Stimulated activated CD8-positive, alpha-beta memory T cell treated with anti-CD3 and anti-CD28 coated beads, Interleukin-2, amount 100 ng/mL, for 48 hours (primary cell): ENCODE measurements at places on chromosomes 3 and 15.

- DNase-seq, result no peak
Measured at GRCh38 chr3:112354642-112355306, 21.8 kb downstream of the CD200 start.

- DNase-seq, result no peak
Measured at GRCh38 chr15:89399238-89400115, 64.9 kb upstream of the POLG start.

DNA sequence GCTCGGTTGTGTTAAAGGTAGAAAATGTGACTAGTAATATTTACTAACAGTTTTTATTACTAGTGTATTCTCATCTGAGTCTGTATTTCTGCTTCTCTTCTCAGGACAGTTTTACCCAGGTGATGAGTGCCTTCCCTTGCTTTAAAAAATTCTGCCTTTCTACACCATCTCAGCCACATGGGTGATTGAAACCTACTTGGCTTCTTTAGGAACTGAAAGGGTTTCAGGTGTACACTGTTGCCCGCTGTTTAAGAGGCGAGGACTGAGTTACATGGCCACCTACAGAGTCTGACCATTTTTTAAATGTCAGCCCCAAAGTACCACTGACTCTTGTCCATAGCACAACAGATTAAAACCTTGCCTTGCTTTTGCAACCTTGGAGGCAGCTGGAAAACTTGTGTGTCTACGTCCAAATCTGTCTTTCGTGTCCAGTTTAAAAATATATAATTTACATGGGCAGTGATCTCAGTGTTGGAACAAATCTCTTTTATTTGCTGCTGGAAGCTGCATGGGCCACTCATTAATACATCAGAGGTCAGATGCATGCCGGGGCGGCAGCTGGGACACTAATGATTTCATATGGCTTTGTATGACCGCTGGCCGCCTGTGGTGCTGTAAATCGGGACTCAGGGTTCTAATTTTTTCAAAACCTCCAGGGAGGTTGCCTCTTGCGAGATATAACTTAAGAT lies 44.6 kb downstream of the TRIM71 start:
- DNase-seq, result no peak

GRCh38 chr15:92149029-92149428 lies 244.7 kb upstream of the ST8SIA2 start:
- DNase-seq, result no peak

DNA sequence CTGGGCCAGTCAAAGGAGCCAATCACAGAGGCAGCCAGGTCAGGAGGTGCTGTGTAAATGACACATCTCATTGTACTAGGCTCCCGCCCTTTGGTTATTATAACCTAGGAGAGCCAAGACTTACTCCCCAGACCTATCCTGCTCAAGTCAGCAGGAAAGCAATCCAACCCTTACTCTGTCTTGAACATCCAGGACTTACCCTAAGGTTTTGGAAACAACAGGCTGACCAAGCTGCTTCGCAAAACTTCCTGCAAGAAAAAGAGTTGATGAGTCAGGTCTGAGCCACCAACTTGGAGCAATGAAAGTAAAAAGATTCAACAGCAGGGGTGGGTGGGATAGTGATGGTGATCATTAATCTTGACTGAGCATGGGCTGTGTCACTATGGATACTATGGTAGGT lies 144.4 kb downstream of the MYLK start:
- DNase-seq, result no peak

GRCh38 chr15:63371297-63371918 lies 10.2 kb downstream of the CA12 start:
- DNase-seq, result no peak

DNA sequence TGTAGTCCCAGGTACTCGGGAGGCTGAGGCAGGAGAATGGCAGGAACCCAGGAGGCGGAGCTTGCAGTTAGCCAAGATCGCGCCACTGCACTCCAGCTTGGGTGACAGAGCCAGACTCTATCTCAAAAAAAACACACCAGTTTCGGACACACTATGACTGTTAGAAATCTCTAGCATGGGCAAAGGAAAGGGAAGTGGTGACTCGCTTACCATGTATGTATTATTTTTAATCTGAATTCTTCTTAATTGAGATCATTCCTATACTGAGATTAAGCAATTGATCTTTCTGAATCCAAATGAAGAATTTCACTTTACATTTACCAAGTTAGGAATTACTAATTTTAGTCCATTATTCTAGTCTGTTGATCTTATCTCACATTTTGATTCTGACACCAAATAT lies 459.2 kb upstream of the ALCAM start:
- no peak for DNase-seq

- DNase-seq, result no peak
Measured at GRCh38 chr15:44588541-44588940, 51.6 kb downstream of the EIF3J start.

DNA sequence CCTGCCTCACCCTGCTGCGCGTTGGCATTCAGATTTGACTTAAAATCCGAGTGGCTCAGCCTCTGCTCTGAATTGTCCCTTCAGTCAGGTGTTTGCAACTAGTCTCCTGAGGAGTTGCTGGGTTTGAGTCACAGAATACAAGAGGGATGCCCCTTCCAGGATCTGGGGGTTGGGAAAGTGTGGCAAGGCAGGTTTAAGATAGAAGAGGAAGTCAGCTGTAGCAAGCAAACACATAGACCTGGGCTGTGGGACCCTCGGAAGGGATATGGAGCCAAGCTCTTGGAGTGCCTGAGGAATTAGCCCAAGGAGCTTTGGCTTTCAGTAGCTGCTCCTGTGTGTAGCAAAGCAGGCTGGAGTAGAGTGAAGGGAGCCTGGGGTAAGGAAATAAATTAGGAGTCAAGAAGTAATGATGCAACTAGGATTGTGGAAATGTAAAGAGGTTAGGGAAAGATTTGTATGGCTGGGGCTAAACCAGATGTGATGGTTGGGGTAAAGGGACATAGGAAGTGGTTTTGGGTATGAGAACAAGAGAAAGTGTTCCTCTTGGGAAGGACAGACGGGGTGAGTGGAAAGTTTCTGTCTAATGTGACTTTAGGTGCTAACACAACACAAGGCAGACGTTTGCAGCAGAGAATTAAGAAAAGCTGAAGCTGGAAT lies 41.2 kb downstream of the RAB7A start:
- no peak for DNase-seq

GRCh38 chr15:57384024-57384423 lies 7.7 kb downstream of the CGNL1 start:
- no peak for DNase-seq

DNA sequence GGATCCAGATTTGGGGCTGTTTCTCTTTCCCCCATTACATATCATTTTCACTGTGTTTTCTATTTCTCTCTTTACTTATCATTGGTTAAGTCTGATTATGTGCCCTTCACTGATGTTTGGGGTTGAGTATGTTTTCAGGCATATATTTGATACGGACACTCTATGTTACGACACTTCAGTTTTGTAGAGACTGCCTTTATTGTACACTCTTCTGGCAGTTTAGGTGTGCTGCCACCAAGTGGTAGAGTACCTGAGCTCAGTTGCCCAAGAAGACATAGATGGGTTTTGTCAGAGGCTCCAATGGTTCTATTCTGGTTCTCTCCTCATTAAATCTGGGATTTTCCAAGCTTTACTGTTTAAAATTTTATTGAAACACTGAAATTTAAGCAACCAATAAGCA lies 255.0 kb upstream of the ROPN1 start:
- DNase-seq, result no peak

DNA sequence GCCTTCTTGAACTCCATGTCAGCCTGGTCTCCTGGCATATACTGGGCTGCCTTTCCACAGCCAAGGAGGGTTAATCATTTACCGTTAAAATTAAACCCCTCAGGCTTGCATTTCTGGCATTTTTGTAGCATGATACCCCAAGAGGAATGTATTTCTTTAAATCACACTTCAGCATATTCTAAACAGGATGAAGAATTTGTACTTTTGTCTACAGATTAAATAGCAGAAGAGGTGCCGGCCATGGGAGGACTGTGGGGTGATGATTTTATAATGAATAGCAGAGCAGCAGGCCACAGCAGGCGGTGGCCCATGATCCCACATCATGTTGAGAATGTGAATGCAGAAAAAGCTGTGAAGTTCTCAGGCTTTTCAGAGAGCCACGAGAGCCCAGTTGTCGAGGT lies 90.2 kb downstream of the ARNT2 start:
- DNase-seq, result no peak

DNA sequence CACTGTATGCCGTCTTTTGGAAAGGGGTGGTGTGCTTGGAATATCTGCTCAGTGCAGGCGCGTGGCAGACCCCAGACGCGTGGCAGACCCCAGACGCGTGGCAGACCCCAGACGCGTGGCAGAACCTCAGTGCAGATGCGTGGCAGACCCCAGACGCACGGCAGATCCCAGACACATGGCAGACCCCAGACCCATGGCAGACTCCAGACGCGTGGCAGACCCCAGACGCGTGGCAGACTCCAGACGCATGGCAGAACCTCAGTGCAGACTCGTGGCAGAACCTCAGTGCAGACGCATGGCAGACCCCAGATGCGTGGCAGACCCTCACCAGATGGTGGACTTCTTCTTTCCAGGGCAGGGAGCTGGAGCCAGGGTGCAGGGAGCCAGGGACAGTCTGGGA lies 637 bp upstream of the MUC4 start:
- DNase-seq, result no peak

- DNase-seq, result no peak
Measured at GRCh38 chr3:195259154-195259474, 11.8 kb downstream of the XXYLT1 start.

GRCh38 chr3:100402256-100402655 lies 917 bp downstream of the LNP1 start:
- DNase-seq, result no peak

DNA sequence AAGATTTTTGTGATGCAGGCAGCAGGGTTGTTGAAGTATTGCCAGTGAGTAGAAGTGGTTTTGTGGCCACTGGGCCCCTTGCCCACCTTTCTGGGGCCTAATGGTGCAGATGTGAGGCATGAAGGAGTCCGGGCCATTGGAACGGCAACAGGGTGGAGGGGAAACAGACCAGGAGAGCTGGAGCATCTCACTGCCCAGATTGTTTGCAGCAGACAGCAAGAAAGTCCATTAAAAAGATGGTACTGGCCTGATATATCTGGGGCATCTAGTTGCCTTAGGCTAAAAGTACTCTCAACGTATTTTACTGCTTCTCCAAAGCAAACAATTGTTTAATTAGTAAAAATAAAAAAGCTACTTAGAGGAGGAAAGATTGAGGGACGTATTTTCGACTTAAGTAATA lies 298.4 kb downstream of the SATB1 start:
- no peak for DNase-seq

DNA sequence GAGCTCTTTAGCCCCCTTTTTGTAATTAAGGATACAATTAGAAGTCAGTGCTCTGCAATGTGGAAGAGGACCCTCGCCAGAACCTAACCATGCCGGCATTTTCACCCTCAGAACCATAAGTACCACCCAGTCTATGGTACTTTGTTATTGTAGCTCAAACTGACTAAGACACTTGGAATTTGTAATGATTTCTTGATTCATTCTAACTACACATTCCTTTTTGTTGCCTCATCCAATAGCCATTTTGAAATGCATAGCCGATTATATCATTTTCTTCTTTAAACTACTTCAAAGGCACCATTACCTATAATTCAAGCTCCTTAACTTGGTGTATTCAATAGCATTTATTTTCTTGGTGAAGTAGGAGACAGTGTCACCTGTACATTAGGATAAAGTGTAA lies 61.4 kb downstream of the GLB1 start:
- DNase-seq, result no peak

DNA sequence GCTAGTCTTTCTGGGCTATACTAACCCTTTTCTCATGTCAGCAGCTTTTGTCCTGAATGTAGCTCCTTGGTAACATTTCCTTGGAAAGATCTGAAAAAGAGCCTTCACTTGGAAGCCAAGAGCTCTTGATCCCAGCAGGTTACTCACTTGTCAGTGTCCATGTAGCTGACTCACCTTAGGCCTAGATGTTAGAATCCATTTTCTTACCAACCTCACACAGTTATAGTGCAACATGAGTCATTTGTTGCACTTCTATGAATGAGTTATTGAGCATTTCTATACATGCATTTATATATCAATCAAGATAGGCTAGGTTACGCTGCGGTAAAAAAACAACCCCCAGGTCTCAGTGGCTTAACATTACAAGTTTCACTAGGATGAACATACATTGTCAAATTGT lies 106.8 kb upstream of the SLC7A14 start:
- no peak for DNase-seq

- DNase-seq, result no peak
Measured at GRCh38 chr15:96553006-96553405, 222.5 kb downstream of the NR2F2 start.

DNA sequence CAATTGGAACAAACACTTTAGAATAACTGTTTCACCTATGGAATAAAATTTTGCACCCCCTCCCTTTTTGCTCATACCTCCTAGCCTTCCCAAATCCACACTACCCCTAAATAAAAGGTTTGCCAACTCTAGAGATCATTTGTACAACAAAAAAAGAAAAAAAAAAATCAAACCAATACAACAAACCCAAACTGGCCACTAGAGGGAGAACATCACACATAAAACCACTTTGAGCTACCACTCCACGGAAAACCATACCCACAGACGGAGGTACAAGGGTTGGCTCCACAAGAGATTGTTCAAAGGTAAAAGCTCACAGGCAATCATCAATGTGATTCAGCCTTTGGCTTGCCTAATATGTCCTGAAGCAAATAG lies 47.6 kb downstream of the SETMAR start:
- no peak for DNase-seq

GRCh38 chr3:116192464-116192863 lies 252.8 kb downstream of the LSAMP start:
- no peak for DNase-seq

DNA sequence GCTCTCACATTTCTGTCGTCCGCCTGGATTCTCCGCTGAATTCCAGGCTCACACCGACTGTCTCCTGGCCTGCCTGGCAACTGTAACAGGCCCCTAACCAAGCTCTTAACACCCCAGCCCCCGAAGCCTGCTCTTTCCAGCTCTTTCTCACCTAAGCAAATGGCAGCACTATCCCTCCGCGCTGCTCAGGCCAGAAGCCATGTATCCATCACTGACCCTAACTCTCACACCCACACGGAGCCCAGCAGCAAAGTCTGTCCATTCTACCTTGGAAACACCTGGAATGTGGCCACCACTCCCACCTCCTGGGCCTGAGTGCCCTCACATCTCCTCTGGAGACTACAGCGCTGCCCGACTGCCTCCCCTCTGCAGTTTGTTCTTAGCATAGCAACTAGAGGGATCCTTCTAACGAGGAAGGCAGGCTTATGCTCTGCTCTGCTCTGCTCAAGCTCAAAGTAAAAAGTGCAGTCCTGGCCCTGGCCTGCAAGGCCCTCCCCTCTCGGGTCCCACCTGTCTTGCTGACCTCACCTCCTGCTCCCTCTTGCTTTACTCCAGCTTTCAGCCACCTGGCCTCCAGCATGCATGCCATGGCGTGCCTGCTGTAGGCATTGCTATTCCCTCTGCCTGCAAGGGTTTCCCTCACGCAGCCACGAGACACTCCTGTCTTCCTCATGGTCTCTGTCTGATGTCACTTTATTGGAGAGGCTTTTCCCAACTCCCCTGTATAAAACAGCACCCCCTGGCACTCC lies 27.2 kb downstream of the FEM1B start:
- no peak for DNase-seq
